Sciatic nerve (tissue), 2 donors: ENCODE measurements at places on chromosomes 7 and 10.

DNA sequence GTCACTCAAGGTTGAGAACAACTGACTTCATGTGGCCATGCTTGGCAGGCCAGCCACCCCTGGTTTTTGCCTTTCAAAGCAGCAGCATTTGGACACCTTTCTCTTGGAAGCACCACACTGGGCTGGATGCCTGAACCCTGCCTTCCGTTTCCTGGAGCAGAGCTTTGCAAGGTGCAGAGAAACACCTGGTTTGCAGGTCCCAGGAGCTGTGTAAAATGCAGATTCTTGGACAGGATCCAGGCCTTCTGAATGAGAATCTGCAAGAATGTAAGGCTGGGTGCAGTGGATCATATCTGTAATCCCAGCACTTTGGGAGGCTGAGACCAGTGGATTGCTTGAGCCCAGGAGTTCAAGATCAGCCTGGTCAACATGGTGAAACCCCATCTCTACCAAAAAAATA lies 18.0 kb upstream of the DUSP5 start:
- DNase-seq = no peak

DNA sequence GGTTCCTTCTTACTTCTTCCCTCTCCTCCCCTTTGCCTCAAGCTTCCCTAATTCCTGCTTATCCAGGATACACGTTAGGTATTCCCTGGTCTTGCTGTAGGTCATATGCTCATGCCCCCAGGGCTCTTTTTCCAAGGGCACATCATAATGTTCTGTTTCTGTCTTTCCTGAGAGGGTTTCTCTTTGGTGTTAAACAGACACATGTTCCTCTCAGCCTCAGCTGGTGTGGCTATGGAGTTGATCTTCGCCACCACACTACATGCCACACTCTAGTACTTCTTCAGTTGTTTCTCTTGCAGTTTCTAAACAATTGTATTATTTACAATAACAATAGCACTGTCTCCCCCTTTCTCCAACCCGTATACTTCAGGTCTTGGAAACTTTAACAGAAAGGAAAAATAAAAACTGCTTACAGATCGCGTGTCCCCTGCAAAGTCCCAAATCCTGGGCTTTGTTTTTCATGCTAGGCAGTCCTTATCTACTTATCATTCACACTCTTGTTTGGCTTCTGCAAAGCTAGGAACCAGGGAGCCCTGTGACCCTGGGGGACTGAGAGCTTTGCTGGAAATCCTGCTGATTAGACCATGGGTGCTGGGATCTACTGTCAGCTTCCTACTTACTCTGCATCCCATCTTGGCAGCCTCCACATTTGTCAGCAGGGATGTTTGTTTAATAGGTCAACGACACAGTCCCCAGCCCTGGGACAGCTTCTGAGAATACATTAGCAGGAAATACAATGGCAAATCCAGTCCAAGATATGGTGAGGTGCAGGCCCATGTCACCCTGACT lies 193.9 kb upstream of the BMPER start:
- no peak for DNase-seq

GRCh38 chr7:77475181-77475580 lies 59.0 kb upstream of the GSAP start:
- no peak for DNase-seq

- no peak for DNase-seq
These were observed 124.4 kb upstream of the RNF32 start for GRCh38 chr7:156515911-156516790.

- no peak for DNase-seq
These were observed 17.4 kb upstream of the GDF10 start for GRCh38 chr10:47282657-47283018.

DNA sequence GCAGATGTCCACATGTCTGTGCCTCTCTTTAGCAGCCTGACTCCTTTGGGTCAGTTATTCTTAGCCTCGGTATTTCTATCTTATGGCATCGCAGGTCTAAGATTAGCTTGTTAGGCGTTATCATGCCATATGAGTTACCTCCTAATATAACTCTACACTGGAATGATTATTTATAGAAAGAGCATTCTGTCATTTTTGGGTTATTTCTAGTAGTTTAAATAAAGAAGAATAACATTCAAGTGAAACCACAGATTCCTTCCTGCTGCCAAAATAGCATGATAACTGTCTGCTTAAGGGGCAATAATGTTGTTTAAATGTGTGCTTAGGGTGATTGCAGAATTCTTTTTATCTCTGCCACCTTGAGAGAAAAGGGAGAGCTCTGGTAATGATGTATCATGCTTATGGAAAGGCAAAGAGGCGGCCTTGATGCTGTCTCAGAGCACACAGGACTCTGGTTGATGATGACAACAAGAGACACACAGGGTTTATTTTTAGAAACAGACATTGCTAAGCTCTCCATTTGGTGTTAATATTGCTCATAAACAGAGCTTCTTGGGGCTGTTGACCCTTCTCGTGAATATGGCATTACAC lies 10.4 kb downstream of the HDAC9 start:
- no peak for DNase-seq

- no peak for DNase-seq
These were observed 33.9 kb upstream of the SLC29A3 start for GRCh38 chr10:71285180-71285545.

GRCh38 chr7:120984406-120984805 lies 4.1 kb upstream of the CPED1 start:
- no peak for DNase-seq

GRCh38 chr10:95518455-95519452 lies 42.4 kb downstream of the SORBS1 start:
- DNase-seq = no peak
